CD4-positive, CD25-positive, alpha-beta regulatory T cell (primary cell): ENCODE measurements at places on chromosomes 11 and 22. TPM values are rescaled to one million over a fixed set of nuclear protein-coding genes. Genes with fewer than 3 reads are reported as not detected.
A peak's percentile ranks its signal among the peaks of the same experiment; 100 is the strongest.

The MYBPC3 gene
- total RNA-seq, result not detected

The FXYD6 gene
- not detected for total RNA-seq

The SCGB1A1 gene
- total RNA-seq, result not detected

The OR8G5 gene
- not detected for total RNA-seq

The GLB1L3 gene
- 2.0 TPM for total RNA-seq

The SELENOM gene
- 30.6 TPM for total RNA-seq

The ELMOD1 gene
- not detected for total RNA-seq

The GGA1 gene
- 69.7 TPM for total RNA-seq

The GRIA4 gene
- not detected for total RNA-seq

The SCGB2A2 gene
- total RNA-seq, result not detected

The FIBIN gene
- not detected for total RNA-seq

GRCh38 chr22:29457730-29458129 lies 19.3 kb downstream of the RFPL1 start:
- H3K27me3 ChIP-seq, result no peaks in the 10 kb centered on the region
- DNase-seq, result no peak
- no peak overlapping the region for H3K27ac ChIP-seq

DNA sequence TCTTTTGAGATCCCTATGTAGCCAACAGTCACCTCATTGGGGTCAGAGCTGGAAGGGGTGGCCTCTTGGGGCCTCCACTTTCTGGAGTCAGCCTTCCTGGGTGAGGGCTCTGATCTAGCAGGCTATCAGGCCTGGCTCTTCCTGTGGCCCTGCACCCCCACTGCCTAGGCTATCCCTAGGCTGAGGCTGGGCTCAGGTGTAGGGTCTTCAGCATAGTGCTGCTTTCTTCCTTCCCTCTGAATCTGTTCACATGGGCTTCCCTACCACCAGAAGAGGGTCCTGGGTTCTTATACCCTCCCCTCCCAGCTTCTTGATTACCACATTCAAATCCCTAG lies 456 bp upstream of the SPI1 start:
- peaks cover 4% of the 10 kb centered on the region for H3K4me1 ChIP-seq
- no peak overlapping the region for H3K27ac ChIP-seq
- H3K4me3 ChIP-seq, result no peak overlapping the region

GRCh38 chr22:37932821-37933578 lies 20.4 kb downstream of the C22orf23 start:
- H3K27me3 ChIP-seq, result no peaks in the 10 kb centered on the region
- H3K36me3 ChIP-seq, result peaks cover 11% of the 10 kb centered on the region
- DNase-seq, result no peak
- peaks cover 5% of the 10 kb centered on the region for H3K4me1 ChIP-seq
- H3K4me3 ChIP-seq, result no peak overlapping the region

GRCh38 chr11:125971618-125972017 lies 25.8 kb downstream of the VSIG10L2 start:
- no peak for DNase-seq
- no peak overlapping the region for H3K4me3 ChIP-seq
- no peaks in the 10 kb centered on the region for H3K36me3 ChIP-seq
- no peaks in the 10 kb centered on the region for H3K27me3 ChIP-seq
- H3K4me1 ChIP-seq, result no peaks in the 10 kb centered on the region

GRCh38 chr22:49255741-49256318 lies 571.8 kb downstream of the BRD1 start:
- H3K36me3 ChIP-seq, result no peaks in the 10 kb centered on the region
- H3K4me3 ChIP-seq, result no peak overlapping the region

DNA sequence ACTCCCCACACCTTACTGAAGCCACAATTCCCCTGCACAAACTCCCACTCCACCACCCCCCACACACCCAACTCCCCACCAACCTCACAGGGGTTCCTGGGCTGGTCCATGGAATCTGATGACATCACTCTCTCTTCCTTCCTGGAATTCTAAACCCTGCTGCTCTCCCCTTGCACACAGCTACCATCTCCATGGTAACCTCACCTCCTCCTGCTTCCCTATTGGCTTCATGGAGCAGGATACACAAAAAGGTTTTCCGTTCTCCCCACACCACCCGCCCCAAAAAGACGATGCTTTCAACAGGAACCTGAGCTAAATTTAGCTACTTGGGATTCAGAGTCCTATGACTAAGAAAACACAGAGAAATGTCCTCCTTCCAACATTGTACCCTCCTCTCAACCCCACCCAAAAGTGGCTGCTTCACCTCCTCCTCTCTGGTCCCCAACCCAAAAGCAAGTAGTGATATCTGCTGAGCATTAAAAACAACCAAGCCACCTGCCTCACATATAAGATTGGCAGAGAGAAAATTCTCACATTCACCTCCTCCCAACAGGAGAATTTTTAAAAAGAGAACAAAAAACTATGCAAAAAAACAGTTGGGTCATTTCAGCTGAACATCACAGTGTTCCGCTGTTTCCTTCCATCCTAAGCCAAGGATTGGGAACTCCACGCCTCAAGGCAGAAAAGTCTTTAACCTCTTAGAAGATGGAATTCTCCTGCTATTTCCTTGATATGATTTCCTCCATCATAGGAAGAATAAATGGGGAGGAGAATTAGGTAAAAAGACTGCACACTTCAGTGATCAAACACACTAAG lies 66.9 kb downstream of the RBFOX2 start:
- no peaks in the 10 kb centered on the region for H3K36me3 ChIP-seq
- H3K27me3 ChIP-seq, result peaks cover 10% of the 10 kb centered on the region
- DNase-seq, result no peak
- H3K4me3 ChIP-seq, result no peak overlapping the region
- no peaks in the 10 kb centered on the region for H3K4me1 ChIP-seq

GRCh38 chr11:2740275-2740940 lies 40.6 kb upstream of the KCNQ1OT1 start:
- H3K4me1 ChIP-seq, result no peaks in the 10 kb centered on the region
- no peak for DNase-seq
- H3K36me3 ChIP-seq, result no peaks in the 10 kb centered on the region
- no peak overlapping the region for H3K27ac ChIP-seq

GRCh38 chr22:41975299-41976069 lies 6.2 kb downstream of the SEPTIN3 start:
- no peaks in the 10 kb centered on the region for H3K36me3 ChIP-seq
- peaks cover 11% of the 10 kb centered on the region for H3K4me1 ChIP-seq
- DNase-seq, result no peak
- peaks cover 3% of the 10 kb centered on the region for H3K27me3 ChIP-seq

DNA sequence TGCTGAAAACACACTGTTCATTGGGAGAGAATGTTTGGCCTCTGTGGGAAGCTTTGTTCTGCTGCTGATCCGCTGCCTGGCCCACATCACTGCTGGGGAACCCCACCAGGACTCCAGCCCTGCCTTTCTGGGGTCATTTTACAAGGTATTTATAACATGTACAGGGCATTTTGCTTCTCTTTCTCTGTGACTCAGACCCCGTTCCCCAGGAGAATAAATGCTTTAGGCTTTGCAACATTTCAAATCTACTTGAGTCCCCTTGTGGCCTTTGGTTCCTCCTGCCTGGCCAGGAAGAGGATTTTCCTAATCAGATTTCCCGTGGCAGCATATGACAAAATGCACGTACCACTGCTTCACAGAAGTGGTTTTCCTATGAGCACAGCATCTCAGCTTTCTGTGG lies 43.0 kb downstream of the BTG4 start:
- peaks cover 2% of the 10 kb centered on the region for H3K27me3 ChIP-seq
- H3K36me3 ChIP-seq, result no peaks in the 10 kb centered on the region
- H3K27ac ChIP-seq, result no peak overlapping the region
- no peaks in the 10 kb centered on the region for H3K4me1 ChIP-seq

- peaks cover 46% of the 10 kb centered on the region for H3K4me1 ChIP-seq
- H3K36me3 ChIP-seq, result peaks cover 2% of the 10 kb centered on the region
- H3K27me3 ChIP-seq, result no peaks in the 10 kb centered on the region
- H3K4me3 ChIP-seq, result peak overlapping the region; percentile 63
- no peak overlapping the region for H3K27ac ChIP-seq
Measured at GRCh38 chr11:117092951-117093590, 5.2 kb downstream of the SIK3 start.

DNA sequence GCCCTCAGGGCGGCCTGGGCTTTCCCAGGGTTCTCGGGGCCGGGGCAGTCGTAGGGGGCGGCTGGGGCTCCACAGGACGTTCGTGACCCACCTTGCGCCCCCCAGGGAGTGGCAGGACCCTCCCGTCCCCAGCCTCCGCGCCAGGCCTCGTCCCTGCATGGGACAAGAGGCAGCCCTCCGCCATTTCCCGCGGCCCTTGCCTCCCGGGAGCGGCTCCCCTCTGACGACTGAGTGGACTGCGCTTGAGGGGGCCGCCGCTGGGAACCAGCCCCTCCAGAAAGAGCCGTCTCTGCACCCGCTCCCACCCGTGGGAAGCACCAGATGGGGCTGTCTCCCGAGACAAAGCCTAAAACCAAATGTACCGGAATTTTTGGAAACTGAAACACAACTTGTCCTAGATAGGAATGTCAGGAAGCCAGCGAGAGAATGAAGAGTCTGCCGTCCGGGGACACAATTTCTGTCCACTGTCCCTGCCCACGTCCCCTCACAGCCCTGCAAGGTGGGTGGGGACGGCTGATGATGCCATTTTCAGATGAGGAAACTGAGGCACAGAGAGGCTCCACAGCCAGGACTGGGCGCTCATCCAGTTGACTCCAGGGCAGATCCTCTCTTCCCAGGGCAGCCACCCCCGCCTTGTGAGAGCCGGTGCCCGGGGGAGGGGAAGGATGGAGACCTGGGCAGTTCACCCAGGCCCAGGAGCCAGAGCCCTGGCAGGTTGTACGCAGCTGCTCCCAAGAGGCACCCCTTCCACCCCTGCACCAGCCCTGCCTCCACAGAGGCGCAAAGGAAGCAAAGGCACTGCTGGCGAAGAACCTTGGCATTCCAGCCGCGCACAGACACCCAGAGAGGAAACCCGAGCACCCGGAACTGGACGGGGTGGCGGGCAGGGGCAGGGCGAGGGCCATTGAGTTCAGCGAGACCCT lies 18.1 kb upstream of the PICK1 start:
- H3K27ac ChIP-seq, result no peak overlapping the region
- no peak for DNase-seq
- H3K36me3 ChIP-seq, result no peaks in the 10 kb centered on the region
- no peaks in the 10 kb centered on the region for H3K27me3 ChIP-seq
- no peak overlapping the region for H3K4me3 ChIP-seq

GRCh38 chr11:47186076-47186699 lies at the start of gene PACSIN3:
TSS of gene PACSIN3 (minus strand) at chr11:47186434. CDS start at chr11:47182727, 3,707 bp downstream.
- H3K27ac ChIP-seq, result no peak within 1 kb of the TSS
- H3K4me1 ChIP-seq, result peaks cover 21% of the 10 kb centered on the region
- no peaks in the 10 kb centered on the region for H3K36me3 ChIP-seq
- H3K4me3 ChIP-seq, result no peak within 1 kb of the TSS

DNA sequence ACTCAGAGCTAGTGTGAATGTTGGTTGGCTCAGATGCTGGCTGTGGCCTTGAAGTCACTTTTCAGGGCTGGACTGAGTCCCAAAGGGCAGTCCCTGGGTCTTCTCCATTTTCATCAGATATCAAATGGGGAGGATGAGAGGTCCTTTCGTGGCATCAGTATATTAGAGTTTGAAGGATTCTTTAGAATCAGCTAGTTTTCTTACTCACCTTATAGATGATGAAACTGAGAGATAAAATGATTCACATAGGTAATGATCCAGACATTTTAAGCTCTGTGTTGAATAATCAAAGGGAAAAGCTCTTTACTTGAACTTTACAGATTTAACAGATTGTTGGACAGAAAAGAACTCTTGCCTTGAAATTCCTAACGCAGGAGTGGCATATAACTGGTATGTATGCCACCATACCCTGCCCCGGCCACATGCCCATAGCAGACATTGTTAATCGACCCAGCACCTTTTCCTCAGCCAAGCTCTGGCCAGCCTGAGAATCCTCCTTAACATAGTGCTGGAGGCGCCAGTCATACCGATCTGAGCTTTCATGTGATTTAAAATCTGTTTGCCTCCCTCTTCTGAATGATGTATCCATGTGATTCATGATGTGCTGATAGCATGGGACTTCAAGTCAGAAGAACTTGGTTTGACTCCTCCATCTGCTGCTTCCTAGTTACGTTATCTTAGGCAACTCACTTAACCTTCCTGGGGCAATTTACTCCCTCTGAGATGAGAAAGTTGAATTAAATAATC lies 60.0 kb downstream of the BARX2 start:
- H3K4me1 ChIP-seq, result no peaks in the 10 kb centered on the region
- H3K4me3 ChIP-seq, result no peak overlapping the region
- no peak for DNase-seq
- H3K27ac ChIP-seq, result no peak overlapping the region
- H3K27me3 ChIP-seq, result no peaks in the 10 kb centered on the region

DNA sequence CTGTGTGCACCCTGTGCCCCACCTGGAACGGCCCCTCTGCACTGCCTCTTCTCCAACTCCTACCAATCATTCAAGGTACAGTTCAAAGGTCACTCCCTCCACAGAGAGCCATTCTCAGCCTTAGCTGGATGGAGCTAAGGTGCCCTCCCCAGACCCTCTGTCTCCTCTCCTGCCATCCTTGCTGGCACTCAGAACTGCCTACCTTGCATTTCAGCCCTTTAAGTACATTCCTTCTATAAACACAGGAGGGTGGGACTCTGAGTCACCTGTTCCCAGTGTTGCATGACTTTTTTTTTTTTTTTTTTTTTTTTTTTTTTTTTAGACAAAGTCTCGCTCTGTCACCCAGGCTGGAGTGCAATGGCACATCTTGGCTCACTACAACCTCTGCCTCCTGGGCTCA lies 8.6 kb downstream of the TTLL1 start:
- H3K36me3 ChIP-seq, result no peaks in the 10 kb centered on the region
- H3K27me3 ChIP-seq, result no peaks in the 10 kb centered on the region
- no peak for DNase-seq
- no peak overlapping the region for H3K27ac ChIP-seq

GRCh38 chr11:47672283-47672730 lies 29.9 kb upstream of the MTCH2 start:
- H3K27ac ChIP-seq, result no peak overlapping the region
- H3K4me3 ChIP-seq, result no peak overlapping the region
- H3K4me1 ChIP-seq, result no peaks in the 10 kb centered on the region
- H3K27me3 ChIP-seq, result no peaks in the 10 kb centered on the region
- DNase-seq, result no peak

GRCh38 chr22:45242778-45243191 lies 2.1 kb upstream of the KIAA0930 start:
- DNase-seq, result no peak
- no peak overlapping the region for H3K4me3 ChIP-seq
- H3K4me1 ChIP-seq, result peaks cover 24% of the 10 kb centered on the region
- H3K27ac ChIP-seq, result no peak overlapping the region
- H3K27me3 ChIP-seq, result no peaks in the 10 kb centered on the region
- no peaks in the 10 kb centered on the region for H3K36me3 ChIP-seq

DNA sequence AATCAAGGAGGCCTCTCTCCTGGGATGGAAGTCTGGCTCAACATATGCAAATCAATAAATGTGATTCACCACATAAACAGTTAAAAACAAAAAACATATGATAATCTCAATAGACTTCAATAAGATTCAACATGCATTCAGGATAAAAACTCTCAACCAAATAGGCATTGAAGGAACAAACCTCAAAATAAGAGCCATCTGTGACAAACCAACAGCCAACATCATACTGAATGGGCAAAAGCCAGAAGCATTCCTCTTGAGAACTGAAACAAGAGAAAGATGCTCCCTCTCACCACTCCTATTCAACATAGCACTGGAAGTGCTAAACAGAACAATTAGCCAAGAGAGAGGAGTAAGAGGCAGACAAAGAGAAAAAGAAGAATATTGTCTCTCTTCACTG lies 54.0 kb upstream of the SEZ6L start:
- H3K4me1 ChIP-seq, result no peaks in the 10 kb centered on the region
- DNase-seq, result no peak
- peaks cover 2% of the 10 kb centered on the region for H3K27me3 ChIP-seq
- no peak overlapping the region for H3K4me3 ChIP-seq

- no peaks in the 10 kb centered on the region for H3K4me1 ChIP-seq
- H3K4me3 ChIP-seq, result no peak overlapping the region
- DNase-seq, result no peak
- H3K27ac ChIP-seq, result no peak overlapping the region
- no peaks in the 10 kb centered on the region for H3K36me3 ChIP-seq
Measured at GRCh38 chr11:32266601-32267000, 168.7 kb downstream of the WT1 start.
